ENCODE measurements at places on chromosomes 3 and 15.

DNA sequence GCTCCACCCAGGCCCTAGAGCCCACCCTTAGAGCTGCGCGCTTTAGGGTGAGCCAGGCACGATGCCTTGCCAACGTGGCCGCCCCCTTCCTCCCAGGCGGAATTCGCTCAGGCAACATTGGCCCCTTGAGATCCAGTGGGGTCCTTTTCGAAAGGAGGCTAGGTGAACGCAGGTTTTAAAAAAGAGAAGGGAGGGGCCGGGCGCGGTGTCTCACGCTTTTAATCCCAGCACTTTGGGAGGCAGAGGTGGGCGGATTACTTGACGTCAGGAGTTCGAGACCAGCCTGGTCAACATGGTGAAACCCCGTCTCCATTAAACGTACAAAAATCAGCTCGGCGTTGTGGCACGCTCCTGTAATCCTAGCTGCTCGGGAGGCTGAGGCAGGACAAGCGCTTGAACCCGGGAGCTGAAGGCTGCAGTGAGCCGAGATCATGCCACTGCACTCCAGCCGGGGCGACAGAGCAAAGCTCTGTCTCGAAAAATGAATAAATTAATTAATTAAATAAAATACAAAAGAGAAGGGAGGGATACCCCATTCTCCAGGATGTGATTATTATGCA lies 984 bp upstream of the RPP25 start:
- DNase-seq, result no peak

- no peak for DNase-seq
Observed at GRCh38 chr15:86849136-86849535, 769.5 kb downstream of the AGBL1 start.

- DNase-seq, result no peak
Observed at GRCh38 chr15:99963976-99964375, 230.7 kb upstream of the LYSMD4 start.

GRCh38 chr3:177579419-177579818 lies 382.1 kb upstream of the TBL1XR1 start:
- DNase-seq, result no peak

DNA sequence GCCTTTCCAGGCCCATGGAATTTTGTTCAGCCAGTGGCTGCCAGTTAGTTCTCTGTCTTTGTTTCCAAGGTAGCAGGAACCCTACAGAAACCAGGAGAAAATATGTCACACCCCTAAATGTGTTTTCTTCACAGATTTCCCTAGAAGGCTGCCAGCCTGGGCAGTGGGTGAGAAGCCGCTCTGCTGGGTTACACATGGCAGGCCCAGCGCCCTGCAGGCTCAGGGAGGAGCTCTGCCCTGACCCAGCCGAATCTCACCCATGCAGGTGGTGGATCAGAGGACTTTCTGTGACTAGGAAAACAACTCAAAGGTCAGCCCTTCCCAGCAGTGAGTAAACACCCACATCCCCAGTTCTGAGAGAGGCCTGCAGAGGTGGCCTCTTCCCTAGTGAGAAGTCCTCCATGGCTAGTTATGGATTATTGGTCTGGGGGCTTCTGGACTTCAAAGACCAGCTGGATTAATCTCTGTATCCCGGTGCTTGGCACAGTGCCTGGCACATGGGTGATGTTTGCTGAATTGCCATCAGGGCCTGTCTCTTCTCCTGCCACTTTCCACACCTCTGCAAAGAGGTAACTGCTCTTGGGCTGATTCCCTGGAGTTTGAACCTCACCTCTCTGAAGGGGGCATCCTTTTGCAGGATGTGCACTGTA lies 34.7 kb upstream of the BDH1 start:
- no peak for DNase-seq

GRCh38 chr3:61877359-61878138 lies 316.2 kb downstream of the PTPRG start:
- DNase-seq, result no peak

DNA sequence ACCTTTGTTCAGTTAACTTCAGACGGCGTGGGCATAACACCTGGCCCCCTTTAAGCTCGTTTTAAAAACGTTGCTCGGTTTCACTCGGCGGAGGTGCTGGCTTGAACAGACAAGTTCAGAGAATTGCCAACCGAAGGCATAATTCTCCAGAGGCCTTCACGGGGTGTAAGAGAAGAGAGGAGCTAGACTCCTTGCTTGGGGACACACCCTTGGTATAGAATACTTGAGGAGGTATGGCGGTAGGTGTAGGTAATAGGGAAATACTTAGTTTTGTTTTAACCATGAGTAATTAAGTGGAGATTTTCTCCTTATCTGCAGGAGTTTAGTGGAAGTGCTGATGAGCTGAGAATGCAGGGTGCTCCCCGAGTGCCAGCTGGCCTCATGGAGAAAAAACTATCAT lies 921 bp downstream of the FBXL2 start:
- DNase-seq, result no peak

DNA sequence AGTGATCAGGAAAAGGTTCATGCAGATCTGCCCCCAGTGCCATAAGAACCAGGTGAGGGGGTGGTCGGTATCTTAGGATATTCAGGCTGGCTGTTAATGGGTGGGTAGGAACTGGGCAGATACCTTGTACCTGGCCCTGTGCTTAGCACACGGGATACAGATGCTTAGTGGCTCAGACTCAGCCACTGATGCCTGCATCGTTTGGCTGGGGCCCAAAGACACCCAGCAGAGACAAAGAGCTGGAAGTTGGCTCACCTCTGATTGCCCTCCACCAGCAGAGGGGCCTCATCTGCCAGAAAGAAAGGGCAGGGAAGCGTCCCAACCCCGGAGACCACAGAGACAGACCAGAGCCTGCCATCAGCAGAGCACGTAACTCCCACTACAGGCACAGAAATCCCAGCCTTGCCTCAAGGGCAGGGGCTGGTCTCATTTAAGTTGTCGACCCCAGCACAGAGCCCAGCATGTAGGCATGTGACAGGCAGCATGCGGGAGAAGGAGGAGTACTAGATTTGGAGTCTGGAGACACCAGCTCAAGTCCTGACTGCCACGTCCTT lies 64.1 kb upstream of the SLC6A1 start:
- DNase-seq, result no peak

DNA sequence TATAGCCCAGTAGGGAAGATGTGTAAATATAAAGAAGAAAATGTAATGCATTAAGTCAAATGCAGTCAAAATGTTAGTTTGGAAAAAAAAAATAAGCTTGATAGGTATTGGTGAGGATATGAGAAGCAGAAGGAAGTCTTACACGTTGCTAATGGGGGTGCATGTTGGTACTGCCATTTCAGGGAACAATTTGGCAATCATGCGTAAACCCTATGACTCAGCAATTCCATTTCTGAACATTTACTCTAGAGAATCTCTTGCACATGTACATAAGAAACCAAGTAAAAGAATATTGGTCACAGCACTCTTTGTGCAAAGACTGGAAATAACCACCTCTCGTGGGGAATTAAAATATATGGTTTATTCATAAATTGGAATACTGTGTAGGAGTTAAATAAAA lies 35.5 kb upstream of the TIMP4 start:
- DNase-seq, result no peak

DNA sequence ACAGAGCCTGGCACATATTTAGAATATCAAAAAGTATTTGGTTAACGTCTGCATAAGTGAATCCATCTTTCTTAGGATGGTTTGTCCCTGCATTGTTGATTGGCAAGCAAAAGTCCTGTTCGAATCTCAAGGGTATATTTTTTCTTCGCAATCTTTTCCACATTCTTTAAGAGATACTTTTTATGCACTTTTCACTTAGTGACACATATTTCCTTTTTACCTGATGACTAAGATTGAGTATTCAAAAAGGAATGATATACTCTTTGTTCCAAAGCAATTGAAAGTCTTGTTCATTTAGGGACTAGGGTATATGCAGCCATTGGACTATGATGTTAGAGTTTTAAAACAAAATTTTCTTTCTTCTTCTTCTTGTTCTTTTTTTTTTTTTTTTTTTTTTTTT lies 349.9 kb downstream of the NLGN1 start:
- no peak for DNase-seq

DNA sequence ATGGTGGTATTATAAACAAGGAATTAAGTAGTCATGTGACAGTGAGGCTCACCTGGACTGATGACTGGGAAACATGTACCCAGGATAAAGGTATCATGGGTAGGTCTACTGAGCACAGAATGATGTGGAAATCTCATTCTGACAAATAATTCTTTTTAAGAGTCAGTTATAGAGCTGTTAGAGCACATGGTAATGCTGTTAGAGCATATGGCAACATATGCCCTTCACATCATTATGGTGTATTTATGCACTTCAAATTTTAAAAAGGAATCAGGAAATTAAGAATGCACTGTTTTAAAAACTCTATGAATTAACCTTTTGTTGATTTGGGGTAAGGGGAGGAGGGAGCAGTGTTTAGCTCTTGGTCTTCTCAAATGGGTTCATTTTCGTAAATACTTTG lies 1.7 kb downstream of the SLC6A20 start:
- no peak for DNase-seq

DNA sequence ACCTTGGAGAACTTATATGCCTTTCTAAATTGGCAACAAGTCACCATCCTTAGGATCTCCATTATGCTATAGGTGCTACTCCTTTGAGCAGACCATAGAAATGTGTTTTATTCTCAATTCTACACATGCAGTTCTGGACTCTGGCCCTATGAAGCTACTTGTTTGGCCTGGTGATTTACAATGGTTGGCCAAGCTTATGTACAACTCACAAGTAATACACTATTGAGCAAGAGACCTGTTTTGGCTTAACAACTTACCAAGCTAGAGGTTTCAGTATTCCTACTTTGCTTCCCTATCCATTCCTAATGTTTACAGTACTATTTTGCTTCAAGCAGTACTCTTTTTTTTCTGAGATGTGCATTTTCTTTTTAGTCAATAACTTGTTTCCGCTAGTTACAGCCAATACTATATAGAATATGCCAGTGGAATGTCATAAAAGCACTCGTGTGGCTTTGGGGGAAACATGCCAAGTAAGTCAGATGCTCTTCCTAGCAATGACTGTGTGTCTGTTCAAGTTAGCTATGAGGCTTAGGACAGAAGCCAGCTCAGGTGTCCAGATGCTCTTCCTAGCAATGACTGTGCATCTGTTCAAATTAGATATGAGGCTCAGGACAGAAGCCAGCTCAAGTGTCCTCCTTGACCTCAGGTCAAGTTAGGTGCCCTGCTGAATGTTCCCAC lies 174.9 kb upstream of the SEMA6D start:
- DNase-seq, result no peak

- no peak for DNase-seq
Observed at GRCh38 chr3:111303760-111304159, 232.1 kb downstream of the NECTIN3 start.

GRCh38 chr3:55549177-55549576 lies 62.1 kb upstream of the WNT5A start:
- no peak for DNase-seq

- no peak for DNase-seq
Observed at GRCh38 chr3:162092751-162093150, 596.1 kb downstream of the OTOL1 start.

GRCh38 chr3:178485756-178486155 lies 50.5 kb upstream of the KCNMB2 start:
- DNase-seq, result no peak

DNA sequence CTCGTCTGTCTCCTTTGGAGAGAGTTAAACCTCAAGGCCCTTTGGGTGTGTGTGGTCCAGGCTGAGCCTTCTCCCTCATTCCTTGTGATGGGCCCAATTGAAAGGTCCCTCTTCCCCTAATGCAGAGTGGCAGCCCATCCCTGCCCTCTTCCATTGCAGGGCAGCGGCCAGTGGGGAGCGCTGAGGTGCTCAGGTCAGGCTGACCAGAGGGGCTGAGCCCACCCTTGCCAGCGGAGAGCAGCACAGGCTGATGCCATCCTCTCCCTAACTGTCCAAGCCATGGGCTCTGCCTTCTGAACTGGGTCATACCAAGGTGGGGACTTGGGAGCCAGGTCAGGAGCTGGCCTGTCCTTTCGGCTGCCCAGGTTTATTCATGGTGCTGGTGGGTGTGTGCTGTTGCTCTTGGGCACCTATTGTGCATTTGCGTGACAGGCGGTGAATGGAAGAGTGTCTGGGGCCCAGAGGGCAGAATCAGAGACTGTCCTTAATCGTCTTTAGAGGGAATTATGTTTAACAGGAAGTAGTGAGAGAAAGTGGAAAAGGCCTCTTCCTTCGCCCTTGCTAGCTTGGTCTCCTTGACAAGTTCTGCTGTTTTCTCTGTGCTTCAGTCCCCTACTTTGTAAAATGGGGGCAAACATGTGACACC lies 96.9 kb downstream of the VGLL4 start:
- DNase-seq, result no peak

DNA sequence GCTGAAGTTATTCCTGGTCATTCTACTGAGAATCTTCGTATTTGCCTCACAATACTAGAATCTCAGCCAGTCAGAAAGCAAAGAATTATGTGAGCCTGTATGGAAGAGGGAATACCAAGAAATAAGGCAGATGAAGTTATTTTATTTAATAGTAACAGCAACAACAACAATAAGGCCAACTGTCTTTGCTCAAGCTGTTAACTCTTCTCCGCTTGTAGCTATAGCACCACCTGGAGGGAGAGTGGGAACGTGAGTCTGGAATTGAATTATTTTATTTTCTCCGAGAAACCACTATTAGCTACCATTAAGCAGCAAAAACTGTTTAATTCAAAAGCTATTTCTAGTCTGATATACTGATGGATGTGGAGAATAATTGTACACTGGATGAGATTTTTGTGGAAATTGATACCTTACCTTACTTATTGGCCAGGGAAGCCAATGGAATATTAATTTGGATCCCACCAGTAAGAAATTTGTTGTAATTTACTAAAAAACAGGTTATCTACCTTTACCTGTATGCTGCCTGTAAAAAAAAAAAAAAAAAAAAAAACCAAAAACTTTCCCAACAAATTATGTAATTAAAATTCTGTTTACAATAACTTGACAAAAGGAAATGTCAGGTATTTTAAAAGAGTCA lies 50.1 kb downstream of the CALML4 start:
- peak; percentile 12 for DNase-seq

- no peak for DNase-seq
Observed at GRCh38 chr3:63662500-63662899, 10.0 kb downstream of the SNTN start.

DNA sequence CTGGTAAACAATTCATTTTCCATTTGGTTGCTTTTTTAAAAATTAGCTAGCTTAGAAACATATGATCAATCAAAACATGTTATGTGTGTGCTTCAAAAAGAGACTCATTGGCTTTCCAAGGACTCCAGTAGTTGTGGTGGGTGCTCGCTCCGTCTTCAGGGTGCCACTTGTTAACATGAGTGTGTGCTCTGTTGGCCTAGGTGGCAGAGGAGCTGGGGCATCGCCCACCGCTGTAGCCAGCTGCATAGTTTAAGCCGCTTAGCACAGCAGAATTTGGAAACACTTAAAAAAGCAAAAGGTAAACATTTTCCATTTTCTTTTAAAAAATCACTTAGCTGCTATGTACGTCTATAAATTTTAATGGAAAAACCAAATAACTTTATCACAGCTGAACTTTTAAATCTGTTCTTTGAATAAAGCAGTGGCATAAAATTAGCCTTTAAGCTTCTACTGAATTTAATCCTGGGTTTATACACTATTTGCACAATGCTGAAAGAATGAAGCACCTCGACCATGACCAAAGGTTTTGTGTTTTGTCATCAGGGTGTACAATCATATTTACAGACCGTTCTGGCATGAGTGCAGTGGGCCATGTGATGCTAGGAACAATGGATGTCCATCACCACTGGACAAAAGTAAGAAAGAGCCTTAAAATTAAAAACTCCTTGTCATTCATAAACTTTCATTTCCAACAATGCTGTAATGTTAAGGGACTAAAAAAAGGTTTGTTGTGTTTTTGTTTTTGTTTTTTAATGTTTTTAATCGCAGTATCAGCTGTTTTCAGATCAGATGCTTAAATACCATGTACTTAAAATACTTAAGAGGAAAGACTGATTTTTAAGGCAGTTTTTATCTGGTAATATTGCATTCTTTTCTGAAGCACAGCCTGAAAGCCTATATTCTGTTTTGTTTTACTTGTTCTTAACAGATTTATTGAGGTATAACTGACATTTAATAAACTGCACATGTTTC lies 57.9 kb downstream of the TCAIM start:
- no peak for DNase-seq

Data from hippocampal formation (tissue), 2 donors.